Right lung (tissue), 10 donors: ENCODE measurements at places on chromosomes 7 and 10.

- no peak for DNase-seq
These were observed 150.2 kb upstream of the MEOX2 start for GRCh38 chr7:15836651-15837050.

- DNase-seq = no peak
These were observed 24.0 kb upstream of the STEAP2 start for GRCh38 chr7:90187507-90188050.

DNA sequence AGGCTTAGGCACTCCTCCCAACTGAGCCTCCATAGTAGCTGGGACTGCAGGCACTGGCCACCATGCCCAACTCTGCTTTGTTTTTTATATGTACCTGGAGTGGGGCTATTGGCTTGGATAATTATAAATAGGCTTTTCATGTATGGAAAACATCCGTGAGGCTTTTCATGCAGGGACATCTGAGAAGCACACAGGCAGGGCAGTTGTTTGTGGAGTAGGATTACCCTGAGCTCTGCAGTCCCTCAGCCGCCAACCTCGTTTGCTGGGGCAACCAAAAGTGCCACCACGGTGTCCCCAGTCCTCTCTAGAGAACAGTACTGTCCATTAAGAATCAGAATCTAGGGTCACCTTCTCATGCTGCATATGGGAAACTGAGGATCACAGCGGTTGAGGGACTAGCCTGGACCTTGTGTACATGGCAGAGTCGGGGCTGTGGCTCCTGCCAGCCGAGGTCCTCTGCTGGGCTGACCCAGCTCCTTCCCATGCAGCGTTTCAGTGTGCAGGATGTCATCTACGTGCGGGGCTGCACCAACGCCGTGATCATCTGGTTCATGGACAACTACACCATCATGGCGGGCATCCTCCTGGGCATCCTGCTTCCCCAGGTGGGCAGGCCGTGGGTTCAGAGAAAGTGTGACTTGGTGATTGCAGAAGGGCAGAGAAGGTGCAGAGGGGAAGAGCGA lies 54.5 kb downstream of the TSPAN15 start:
- DNase-seq = no peak

GRCh38 chr10:110501142-110501937 lies 3.6 kb downstream of the DUSP5 start:
- DNase-seq = peak; percentile 71
